HFFc6 (cell line): ENCODE measurements at places on chromosomes 1 and 21. TPM values are rescaled to one million over a fixed set of nuclear protein-coding genes. Genes with fewer than 3 reads are reported as not detected.
A peak's percentile ranks its signal among the peaks of the same experiment; 100 is the strongest.

- no peak overlapping the region for H3K4me3 ChIP-seq
- H3K27ac ChIP-seq, result no peak overlapping the region
- no peak for DNase-seq
- no peaks in the 10 kb centered on the region for H3K27me3 ChIP-seq
Measured at GRCh38 chr21:30468900-30469714, 11.1 kb downstream of the KRTAP19-1 start.

Gene NR0B2
- total RNA-seq, result not detected in 2 replicates

Gene SPOCD1
- total RNA-seq, result 34.4 to 36.8 TPM (median 36.2 TPM) in 3 replicates

DNA sequence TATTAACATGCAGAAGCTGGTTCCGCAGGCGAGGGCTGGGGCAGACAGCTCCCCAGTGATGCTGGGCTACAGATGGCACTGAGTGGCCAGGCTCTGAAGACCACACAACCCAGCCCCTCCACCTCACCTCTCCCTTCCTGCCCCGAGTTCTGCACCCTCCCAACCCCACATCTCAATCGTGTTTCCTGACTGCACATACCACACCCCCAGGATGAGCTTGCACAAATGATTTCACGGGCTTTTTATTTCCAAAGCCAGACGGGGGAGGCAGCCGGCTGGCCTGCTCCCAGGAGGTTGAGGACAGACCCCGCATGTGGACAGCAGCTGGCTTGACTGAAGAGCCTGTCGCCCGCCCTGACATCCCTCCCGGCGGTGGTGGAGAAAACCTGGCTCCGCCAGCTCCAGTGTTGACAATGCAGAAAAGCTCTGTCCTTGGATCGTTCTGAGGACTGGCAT lies 21.4 kb upstream of the ALDH4A1 start:
- H3K36me3 ChIP-seq, result peaks cover 5% of the 10 kb centered on the region; the same call in 1 of the 2 replicates
- H3K4me1 ChIP-seq, result peaks cover 76% of the 10 kb centered on the region
- H3K4me3 ChIP-seq, result peak overlapping the region; percentile 64
- peaks cover 1% of the 10 kb centered on the region for H3K27me3 ChIP-seq
- no peak for DNase-seq

Gene WDR64
- not detected in 3 replicates for total RNA-seq

Gene RASSF5
- total RNA-seq, result 0.75 to 1.0 TPM (median 0.82 TPM) in 3 replicates

DNA sequence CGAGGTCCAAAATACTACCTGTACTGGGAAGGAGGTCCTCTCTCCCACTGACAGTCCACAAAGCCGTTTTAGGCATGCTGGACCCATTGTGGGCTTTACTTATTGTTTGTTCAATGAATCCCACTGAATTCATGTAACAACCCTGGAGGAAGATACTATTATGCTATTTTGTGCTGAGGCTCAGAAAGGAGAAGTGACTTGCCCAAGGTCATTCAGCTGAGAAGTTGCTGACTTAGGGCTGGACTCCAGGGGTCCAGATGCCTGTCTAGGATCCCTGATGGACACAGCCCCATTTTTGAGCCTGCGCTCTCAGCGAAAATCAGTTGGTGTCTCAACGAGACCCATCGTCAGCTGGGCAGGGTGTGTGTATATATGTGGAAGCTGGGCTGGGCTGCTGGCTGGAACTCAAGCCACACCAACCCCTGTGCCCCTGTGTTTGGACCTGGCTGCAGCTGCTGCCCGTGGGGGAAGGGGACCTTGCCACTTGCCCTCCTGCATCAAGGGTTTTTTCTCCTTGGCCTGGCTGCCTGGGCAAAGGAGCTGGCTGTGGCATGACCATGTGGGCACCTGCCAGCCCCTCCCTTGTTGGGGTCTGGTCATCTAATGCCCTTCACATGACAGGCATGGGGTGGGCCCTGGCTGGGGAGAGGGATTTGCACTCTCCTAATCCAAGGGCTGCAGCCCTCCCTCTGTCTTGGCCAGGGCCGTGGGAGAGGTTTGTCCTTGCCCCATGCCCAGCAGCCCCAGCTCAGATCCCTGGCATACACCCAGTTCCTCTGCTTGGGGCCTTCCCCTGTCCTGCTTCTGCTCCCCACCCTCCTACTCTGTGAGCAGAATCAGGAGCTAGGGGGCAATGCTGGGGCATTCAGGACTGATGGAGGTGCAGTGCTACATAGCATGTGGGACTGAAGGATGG lies 15.0 kb downstream of the KCNQ4 start:
- no peak overlapping the region for H3K4me3 ChIP-seq
- DNase-seq, result no peak
- no peaks in the 10 kb centered on the region for H3K36me3 ChIP-seq
- H3K27me3 ChIP-seq, result peaks cover 22% of the 10 kb centered on the region
- peaks cover 14% of the 10 kb centered on the region for H3K4me1 ChIP-seq
- H3K27ac ChIP-seq, result no peak overlapping the region
